Aorta (tissue), 5 donors: ENCODE measurements at places on chromosomes 1 and 21. TPM values are rescaled to one million over a fixed set of nuclear protein-coding genes. Genes with fewer than 3 reads are reported as not detected.

- no peak overlapping the region for H3K27ac ChIP-seq
- H3K36me3 ChIP-seq, result no peaks in the 10 kb centered on the region
- H3K27me3 ChIP-seq, result no peaks in the 10 kb centered on the region
- H3K4me3 ChIP-seq, result no peak overlapping the region
Observed at GRCh38 chr1:212217633-212218032, 67.6 kb upstream of the PPP2R5A start.

GRCh38 chr21:37659874-37660273 lies 256.4 kb downstream of the KCNJ6 start:
- no peaks in the 10 kb centered on the region for H3K27me3 ChIP-seq
- no peak overlapping the region for H3K4me3 ChIP-seq

GRCh38 chr1:6450943-6451373 lies 15.0 kb downstream of the TNFRSF25 start:
- no peaks in the 10 kb centered on the region for H3K27me3 ChIP-seq
- DNase-seq, result no peak
- H3K27ac ChIP-seq, result no peak overlapping the region
- H3K4me3 ChIP-seq, result no peak overlapping the region
- H3K4me1 ChIP-seq, result no peaks in the 10 kb centered on the region

DNA sequence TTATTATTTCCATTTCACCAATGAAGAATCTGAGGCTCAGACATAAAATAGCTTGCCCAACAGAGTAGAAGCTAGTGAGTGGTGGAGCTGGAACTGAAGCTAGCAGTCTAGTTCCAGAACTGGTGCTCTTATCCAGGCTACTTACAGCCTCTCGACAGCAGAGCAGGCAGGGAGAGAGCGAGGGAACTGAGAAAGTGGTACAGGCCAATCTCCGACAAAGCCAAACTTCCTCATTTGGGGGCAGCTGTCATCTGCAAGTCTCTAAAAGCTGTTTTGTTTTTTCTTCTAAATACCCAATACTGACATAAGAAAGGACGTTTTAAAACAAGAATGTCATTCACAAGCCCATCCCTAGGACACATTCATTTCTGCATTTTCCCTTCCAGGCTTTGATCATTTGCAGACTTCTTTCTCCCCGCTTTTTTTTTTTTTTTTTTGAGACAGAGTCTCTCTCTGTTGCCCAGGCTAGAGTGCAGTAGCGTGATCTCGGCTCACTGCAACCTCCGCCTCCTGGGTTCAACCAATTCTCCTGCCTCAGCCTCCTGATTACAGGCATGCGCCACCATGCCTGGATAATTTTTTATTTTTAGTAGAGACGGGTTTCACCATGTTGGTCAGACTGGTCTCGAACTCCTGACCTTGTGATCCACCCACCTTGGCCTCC lies 20.0 kb downstream of the YIPF1 start:
- H3K4me3 ChIP-seq, result no peak overlapping the region
- H3K36me3 ChIP-seq, result peaks cover 6% of the 10 kb centered on the region
- no peaks in the 10 kb centered on the region for H3K4me1 ChIP-seq
- no peaks in the 10 kb centered on the region for H3K27me3 ChIP-seq
- DNase-seq, result no peak

GRCh38 chr21:43989401-43989800 lies 22.7 kb upstream of the TRAPPC10 start:
- H3K27ac ChIP-seq, result no peak overlapping the region
- H3K4me1 ChIP-seq, result no peaks in the 10 kb centered on the region
- H3K4me3 ChIP-seq, result no peak overlapping the region
- DNase-seq, result no peak

DNA sequence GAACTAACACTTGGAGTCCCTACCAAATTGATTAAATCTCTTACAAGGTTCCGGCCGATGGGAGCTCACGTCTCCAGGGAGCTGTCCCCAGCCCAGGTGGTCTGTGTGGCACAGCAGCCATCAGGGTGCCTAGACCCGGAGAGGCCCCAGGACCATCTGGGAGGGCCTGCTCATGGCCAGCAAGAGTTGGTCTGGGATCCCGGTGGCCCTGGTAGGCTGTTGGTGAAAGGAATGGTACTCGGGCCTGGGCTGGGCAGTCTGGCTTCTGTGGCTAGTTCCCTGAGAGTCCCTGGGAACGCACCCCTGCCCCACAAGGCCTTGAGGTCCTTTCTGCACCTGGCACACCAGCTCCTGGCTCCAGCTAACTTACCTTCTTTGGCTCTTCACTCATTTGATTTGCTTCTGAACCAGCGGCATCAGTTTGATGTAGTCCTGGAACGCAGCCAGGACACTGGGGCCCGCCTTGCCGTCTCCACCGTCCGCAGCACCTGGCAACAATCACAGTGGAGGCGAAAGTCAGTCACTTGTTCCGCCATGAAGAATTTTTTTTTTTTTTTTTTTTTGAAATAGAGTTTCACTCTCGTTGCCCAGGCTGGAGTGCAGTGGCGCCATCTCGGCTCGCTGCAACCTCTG lies 62.5 kb downstream of the SCCPDH start:
- no peak overlapping the region for H3K27ac ChIP-seq
- no peak for DNase-seq
- no peaks in the 10 kb centered on the region for H3K27me3 ChIP-seq
- H3K36me3 ChIP-seq, result no peaks in the 10 kb centered on the region
- no peaks in the 10 kb centered on the region for H3K4me1 ChIP-seq
- H3K4me3 ChIP-seq, result no peak overlapping the region

- H3K36me3 ChIP-seq, result no peaks in the 10 kb centered on the region
- H3K4me1 ChIP-seq, result no peaks in the 10 kb centered on the region
- no peak overlapping the region for H3K27ac ChIP-seq
- no peaks in the 10 kb centered on the region for H3K27me3 ChIP-seq
- DNase-seq, result peak; percentile 50
Observed at GRCh38 chr21:28516991-28517592, 475.6 kb downstream of the LTN1 start.

DNA sequence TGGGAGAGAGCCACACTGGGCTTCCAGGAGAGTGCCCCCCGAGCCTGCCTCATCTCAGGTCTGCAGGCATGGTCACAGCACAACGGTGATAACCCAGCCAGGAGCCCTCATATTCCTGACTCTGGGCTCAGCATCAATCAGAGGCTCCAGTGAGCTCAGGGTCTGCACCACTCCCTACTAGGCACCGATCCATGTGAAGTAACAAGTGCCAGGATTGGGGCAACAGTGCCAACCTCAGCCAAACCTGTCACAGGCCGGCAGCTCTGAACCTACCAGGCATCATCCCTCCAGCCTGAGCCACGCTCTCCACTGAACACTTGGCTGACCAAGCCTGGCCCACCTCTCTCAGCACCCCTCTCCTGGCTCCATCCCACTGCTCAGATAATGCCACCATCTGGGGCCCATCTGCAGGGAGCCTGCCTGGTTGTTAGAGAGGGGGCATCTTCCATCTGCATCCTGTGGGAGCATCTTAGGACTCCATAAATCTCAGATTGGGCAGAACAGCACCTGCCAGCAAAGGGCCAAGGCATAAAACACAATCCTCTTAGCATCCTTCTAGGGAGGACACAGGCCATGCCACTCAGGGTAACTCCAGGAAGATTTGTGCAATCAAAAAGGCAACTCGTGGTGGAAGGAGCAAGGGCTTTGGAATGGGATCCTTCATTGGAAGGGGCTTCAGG lies 213.7 kb upstream of the CSF3R start:
- no peaks in the 10 kb centered on the region for H3K4me1 ChIP-seq
- no peak overlapping the region for H3K4me3 ChIP-seq

DNA sequence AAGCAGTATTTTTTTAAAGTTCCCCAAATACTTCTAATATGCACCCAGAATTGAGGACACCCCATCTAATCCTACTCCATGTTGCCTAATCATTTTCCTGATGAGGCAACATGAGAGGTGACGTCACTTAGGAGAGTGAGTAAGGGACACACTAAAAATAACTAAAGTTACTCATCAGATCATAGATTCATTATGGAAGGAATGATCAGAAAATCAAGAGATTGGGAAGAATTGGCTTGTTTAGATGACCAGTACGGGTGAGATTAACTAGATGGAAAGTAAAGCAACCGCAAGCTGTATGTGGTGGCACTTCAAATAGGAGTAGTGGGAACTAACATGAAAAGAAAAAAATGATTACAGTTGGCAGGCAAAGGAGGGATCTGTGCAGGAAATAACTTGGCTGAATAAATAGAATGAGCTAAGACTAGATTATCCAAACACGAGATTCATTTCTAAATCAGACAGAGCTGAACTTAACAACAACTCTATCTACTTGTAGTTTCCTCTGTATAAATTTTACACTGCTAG lies 61.4 kb upstream of the CXADR start:
- H3K4me3 ChIP-seq, result no peak overlapping the region
- no peaks in the 10 kb centered on the region for H3K4me1 ChIP-seq
- H3K27ac ChIP-seq, result no peak overlapping the region
- H3K27me3 ChIP-seq, result no peaks in the 10 kb centered on the region

DNA sequence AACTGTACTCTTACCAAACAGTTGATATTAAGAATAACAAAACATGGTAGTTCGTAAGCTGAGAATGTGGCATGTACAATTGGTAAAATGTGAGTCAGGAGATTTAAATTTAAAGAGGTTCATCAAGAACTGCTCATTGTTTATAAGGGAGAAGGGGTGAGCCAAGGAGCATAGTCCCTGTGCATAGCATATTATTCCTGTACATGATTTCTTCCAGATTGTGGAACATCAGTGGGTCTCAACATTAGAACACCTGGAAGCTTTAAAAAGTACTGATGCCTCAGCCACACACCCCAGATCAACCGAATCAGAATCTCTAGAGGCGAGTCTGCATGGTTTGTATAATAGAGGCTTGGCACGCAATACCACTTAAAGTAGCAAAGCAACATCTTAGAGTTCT lies 56.1 kb downstream of the KCTD3 start:
- no peak for DNase-seq
- H3K36me3 ChIP-seq, result no peaks in the 10 kb centered on the region
- no peak overlapping the region for H3K27ac ChIP-seq

DNA sequence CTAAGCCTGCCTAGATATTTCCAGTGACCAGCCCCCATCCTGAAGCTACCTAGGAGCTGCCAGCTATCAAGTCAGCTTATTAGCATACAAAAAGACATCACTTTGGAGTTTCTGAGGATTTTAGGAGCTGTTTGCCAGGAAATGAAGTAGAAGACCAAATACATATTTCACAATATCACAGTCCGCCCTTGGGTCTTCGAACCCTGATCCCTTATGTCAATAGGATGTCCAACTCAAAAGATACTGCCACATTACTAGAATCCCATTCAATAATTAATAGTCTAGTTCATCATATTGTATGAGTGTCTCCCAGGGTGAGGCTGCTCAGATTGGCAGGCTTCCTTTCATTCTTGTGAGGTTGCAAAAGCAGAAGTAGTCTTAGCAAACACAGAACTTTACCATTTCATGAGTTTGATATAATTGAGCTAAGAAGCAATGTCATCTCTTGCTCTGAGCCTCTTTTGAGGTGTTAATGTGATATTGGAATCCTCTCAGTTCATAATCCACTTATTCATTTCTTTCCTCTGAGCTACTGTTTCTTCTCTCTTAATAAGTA lies 13.6 kb downstream of the IPO9 start:
- no peaks in the 10 kb centered on the region for H3K36me3 ChIP-seq
- no peaks in the 10 kb centered on the region for H3K27me3 ChIP-seq
- H3K4me3 ChIP-seq, result no peak overlapping the region
- H3K4me1 ChIP-seq, result peaks cover 2% of the 10 kb centered on the region

- no peak overlapping the region for H3K4me3 ChIP-seq
- DNase-seq, result no peak
- H3K27ac ChIP-seq, result no peak overlapping the region
- no peaks in the 10 kb centered on the region for H3K27me3 ChIP-seq
Observed at GRCh38 chr1:241323514-241324195, 33.4 kb downstream of the RGS7 start.

GRCh38 chr1:17734609-17735008 lies 20.5 kb upstream of the ACTL8 start:
- DNase-seq, result no peak
- H3K27me3 ChIP-seq, result no peaks in the 10 kb centered on the region

- H3K36me3 ChIP-seq, result no peaks in the 10 kb centered on the region
- DNase-seq, result no peak
- no peaks in the 10 kb centered on the region for H3K27me3 ChIP-seq
- no peak overlapping the region for H3K4me3 ChIP-seq
- H3K4me1 ChIP-seq, result no peaks in the 10 kb centered on the region
Observed at GRCh38 chr1:197788741-197789739, 13.8 kb upstream of the DENND1B start.

GRCh38 chr1:228647523-228648444 lies 87.5 kb upstream of the RHOU start:
- H3K27ac ChIP-seq, result peak overlapping the region; percentile 4
- H3K4me1 ChIP-seq, result no peaks in the 10 kb centered on the region
- no peaks in the 10 kb centered on the region for H3K36me3 ChIP-seq
- H3K4me3 ChIP-seq, result peak overlapping the region; percentile 43
- no peaks in the 10 kb centered on the region for H3K27me3 ChIP-seq

DNA sequence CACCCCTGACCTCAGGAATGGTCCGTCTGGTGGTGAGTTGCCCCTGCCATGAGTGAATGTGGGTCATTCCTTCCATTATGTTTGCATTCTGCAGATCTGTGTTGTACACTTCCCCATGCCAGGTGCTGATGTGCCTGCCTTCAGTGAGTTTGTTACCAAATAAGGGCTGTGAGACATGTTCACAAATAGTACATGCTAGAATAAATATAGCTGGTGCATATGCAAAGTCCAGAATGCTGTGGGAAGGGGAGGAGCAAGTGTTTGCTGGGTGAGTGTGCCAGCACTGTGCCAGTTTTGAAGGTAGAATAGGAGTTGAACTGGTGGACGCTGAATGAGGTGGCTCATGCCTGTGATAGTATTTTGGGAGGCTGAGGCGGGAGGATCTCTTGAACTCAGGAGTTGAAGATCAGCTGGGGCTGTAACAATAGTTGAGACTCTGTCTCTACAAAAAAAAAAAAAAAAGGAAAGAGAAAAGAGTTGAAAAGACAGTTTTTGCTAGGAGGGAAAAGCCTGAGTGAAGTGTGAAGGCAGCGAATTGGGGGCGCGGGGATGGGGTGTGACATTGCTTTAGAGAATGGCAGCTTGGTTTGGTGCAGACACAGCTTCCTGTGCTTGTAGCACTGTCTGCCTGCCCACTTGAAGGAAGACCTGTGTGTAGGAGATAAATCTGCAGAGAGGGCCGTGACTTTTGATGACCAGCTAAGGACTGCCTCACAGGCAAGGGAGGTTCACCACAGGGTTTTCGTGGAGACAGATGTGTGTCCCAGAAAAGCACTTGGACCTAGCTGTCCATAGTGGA lies 61.1 kb downstream of the LGR6 start:
- DNase-seq, result no peak
- H3K36me3 ChIP-seq, result peaks cover 2% of the 10 kb centered on the region
- no peak overlapping the region for H3K4me3 ChIP-seq
- H3K4me1 ChIP-seq, result peaks cover 6% of the 10 kb centered on the region
- H3K27ac ChIP-seq, result no peak overlapping the region

GRCh38 chr1:184218458-184219075 lies 167.0 kb downstream of the TSEN15 start:
- no peak overlapping the region for H3K4me3 ChIP-seq
- no peaks in the 10 kb centered on the region for H3K27me3 ChIP-seq

The GSTM1 gene
- total RNA-seq, result 63.8 TPM

The SAMSN1 gene
- total RNA-seq, result 16.1 TPM

The IPP gene
- 8.4 TPM for total RNA-seq

The GNPAT gene
- total RNA-seq, result 36.6 TPM

The FCN3 gene
- total RNA-seq, result 11.5 TPM

The FABP3 gene
- 82.0 TPM for total RNA-seq

The ITLN2 gene
- total RNA-seq, result not detected

The BTBD19 gene
- 41.1 TPM for total RNA-seq

The MFAP2 gene
- 29.9 TPM for total RNA-seq
